ENCODE measurements at places on chromosomes 7 and 10.

DNA sequence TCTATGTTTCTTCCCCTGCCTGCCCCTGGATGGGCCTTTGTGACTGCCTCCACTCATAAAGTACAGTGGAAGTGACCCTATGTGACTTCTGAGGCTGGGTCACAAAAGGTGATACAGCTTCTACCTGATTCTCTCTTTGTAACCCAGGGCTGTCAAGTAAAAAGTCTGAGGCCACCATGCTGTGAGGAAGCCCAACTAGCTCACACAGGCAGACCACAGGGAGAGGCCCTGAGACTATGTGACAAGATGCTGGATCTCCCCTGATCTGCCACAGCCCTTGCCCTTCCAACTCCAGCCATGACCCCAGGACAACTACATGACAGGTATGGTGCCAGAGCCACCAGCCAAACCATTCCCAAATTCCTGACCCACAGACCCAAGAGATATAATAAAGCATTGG is 45.8 kb downstream of the DRGX start:
- H3K4me3 ChIP-seq: no peak overlapping the region
- no peak overlapping the region for H3K27ac ChIP-seq
- H3K4me1 ChIP-seq: no peaks in the 10 kb centered on the region

GRCh38 chr10:28913436-28914237 is 236.3 kb downstream of the BAMBI start:
- H3K27ac ChIP-seq: no peak overlapping the region
- no peaks in the 10 kb centered on the region for H3K4me1 ChIP-seq
- no peaks in the 10 kb centered on the region for H3K27me3 ChIP-seq

DNA sequence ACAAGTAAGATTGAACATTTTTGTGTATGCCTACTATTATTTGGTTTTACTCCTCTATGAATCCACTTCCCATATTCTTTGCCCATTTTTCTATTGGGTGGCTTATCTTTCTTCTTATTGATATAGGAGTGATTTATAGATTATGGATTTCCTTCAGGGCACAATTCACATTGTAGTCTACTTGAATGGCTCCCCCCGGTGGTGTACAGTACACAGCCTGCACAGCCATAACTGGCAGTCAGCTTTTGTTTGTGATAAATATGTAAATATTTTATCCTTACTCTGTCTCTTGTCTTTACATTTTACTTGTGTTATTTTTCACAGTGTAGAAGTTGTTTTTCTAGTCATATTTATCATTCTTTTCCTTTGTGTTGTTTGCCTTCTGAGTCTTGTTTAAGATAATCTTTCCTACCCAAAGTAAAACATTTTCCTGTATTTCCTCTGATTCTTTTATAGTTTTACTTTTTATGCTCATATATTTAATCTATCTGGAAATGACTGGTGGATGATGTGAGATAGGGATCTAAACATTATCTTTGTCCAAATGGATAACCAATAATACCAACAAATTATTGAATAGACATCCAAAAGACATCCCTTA is 23.9 kb upstream of the CALD1 start:
- no peak overlapping the region for H3K27ac ChIP-seq
- no peak for ATAC-seq
- H3K27me3 ChIP-seq: no peaks in the 10 kb centered on the region

DNA sequence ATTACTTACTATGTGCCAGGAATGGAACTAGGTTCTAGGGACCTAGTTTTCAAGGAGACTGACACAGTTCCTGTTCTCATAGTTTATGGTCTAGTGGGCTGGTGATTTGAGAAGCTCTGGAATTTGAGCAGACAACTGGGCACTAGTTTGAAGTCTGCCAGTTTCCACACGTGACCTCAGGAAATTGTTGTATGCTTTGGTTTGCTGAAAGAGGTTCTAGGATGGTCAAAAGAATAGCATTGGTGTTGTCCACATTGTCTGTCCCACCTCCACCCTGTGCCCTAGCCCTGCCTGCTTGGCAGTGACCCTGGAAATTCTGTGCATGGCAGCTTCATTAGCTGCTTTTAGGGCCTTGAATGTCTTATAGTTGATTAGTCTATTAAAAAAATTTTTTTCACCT is 28.7 kb downstream of the GBF1 start:
- peaks cover 5% of the 10 kb centered on the region for H3K36me3 ChIP-seq
- H3K4me1 ChIP-seq: peaks cover 5% of the 10 kb centered on the region
- no peaks in the 10 kb centered on the region for H3K27me3 ChIP-seq
- no peak overlapping the region for H3K27ac ChIP-seq
- no peak for ATAC-seq

- peaks cover 21% of the 10 kb centered on the region for H3K4me1 ChIP-seq
- H3K27me3 ChIP-seq: peaks cover 27% of the 10 kb centered on the region
- no peak overlapping the region for H3K4me3 ChIP-seq
- no peak for ATAC-seq
- peaks cover 5% of the 10 kb centered on the region for H3K36me3 ChIP-seq
- no peak overlapping the region for H3K27ac ChIP-seq
Measured at GRCh38 chr10:23522345-23522744, 83.5 kb downstream of the OTUD1 start.
